Fibroblast of skin of left biceps (primary cell): ENCODE measurements at places on chromosomes 1 and 21.

- DNase-seq = no peak
Measured at GRCh38 chr1:64173336-64173940, 30.0 kb upstream of the UBE2U start.

DNA sequence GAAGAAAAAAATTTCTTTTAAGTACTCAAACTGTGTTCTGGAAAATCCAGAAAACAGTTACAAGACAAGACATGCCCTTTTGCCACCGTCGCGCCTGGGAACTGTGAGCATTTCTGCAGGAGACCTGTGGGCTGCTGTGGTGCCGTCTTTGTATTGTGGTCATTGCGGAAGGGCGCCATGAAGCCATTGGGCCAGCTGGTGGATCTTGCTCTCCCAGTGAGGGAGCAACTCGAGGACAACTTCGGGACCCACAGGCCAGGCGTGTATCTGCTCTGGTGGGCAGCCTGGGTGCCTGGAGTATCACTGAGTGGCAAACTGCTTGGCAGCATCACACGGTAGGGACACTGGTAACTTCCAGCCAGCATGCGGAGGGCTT, 3.8 kb upstream of the THEMIS2 start:
- DNase-seq = no peak

- no peak for DNase-seq
Measured at GRCh38 chr21:38511662-38512243, 13.5 kb upstream of the ERG start.

DNA sequence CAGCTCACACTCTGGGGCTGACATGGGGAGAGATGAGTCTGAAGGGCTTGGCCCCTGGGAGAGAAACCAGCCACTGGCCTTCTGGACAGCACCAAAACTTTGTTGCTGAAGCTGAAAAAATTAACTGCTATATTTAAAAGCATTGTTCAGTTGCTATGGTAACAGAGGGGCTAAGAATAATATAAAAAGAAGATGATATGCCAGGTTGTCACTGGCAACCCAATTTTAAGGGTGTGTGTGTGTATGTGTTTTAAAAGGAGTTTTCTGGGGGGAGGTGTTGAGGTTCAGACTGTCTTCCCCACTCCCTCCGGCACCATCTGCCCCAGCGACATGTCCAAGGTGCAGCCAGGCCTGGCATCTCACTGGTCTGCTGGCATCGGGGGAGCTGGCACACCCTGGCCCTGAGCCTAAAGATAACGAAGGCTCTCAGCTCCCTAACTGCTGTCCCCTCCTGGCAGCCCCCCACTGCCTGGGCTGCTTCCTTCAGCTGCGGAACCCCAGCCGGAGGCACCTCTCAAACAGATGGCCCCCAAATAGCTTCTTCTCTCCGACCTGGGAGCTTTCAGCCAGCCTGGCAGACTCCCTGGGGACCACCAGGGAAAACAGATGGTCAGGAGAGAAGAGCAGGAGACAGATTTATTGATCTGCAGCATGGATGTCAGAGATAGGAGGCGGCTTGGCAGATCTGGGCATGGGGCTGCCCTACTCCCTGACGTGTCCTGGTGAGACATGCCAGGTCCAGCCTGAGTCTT, 203.9 kb downstream of the HIVEP3 start:
- no peak for DNase-seq

DNA sequence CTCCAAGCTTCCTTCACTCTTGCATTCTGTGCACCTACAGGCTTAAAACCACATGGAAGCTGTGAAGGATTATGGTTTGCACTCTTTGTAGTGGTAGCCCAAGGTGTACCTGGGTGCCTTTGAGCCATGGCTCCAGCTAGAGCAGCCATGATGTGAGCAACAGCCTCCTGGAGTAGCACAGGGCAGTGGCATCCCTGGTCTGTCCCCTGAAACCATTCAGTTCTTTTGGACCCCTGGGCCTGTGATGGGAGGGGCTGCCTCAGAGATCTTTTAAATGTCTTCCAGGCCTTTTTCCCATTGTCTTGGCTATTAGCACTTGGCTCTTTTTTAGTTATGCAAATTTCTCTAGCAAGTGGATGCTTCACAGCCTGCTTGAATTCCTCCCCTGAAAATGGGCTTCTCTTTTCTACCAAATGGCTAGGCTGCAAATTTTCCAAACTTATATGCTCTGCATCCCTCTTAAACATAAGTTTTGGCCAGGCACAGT, 47.4 kb downstream of the CLCA4 start:
- no peak for DNase-seq

GRCh38 chr1:20696397-20697333, 21.1 kb downstream of the KIF17 start:
- peak; percentile 77 for DNase-seq

DNA sequence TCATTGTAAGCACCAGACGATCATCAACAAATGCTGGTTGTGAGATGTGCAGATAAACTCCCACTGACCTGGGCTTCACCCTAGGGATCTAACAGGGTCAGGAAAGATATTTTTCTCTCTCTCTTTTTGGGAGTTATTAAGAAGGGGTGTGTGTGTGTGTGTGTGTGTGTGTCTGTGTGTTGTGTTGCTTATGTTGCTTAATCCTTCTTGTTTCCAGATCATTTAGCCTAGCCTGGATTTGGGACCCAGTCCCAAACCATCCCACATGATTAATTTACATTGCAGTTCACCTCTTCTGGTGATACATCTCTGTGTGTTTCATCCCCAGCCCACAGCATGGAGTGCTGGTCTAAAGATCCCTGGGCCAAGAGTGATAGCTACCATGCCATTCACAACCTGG, 122.8 kb upstream of the IPO9 start:
- no peak for DNase-seq

DNA sequence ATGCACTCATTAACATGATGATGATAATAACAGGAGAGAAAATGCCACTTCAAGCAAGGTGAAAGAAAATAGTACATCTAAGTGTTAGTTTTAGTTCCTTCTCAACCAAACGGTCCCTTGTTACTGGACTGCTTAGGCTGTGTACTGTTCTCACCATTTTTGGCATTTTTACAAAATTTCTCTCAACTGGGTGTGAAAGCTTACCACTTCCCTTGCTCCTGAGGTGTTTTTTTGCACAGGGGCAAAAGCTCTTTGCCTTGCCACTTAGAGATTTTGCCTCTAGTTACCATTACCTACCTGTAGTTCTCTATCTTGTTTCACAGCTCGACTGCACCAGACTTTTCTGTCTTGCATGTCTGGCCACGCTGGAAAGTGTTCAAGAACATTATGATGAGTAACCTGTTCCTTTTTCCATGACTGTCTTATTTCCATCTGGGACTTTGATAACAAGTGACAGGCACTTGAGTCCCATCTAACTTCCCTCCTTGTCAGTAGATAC, 10.7 kb downstream of the NEK7 start:
- DNase-seq = no peak

GRCh38 chr21:34183331-34183928, 110.1 kb downstream of the MRPS6 start:
- no peak for DNase-seq

GRCh38 chr21:28375708-28376385, 616.8 kb downstream of the LTN1 start:
- no peak for DNase-seq

DNA sequence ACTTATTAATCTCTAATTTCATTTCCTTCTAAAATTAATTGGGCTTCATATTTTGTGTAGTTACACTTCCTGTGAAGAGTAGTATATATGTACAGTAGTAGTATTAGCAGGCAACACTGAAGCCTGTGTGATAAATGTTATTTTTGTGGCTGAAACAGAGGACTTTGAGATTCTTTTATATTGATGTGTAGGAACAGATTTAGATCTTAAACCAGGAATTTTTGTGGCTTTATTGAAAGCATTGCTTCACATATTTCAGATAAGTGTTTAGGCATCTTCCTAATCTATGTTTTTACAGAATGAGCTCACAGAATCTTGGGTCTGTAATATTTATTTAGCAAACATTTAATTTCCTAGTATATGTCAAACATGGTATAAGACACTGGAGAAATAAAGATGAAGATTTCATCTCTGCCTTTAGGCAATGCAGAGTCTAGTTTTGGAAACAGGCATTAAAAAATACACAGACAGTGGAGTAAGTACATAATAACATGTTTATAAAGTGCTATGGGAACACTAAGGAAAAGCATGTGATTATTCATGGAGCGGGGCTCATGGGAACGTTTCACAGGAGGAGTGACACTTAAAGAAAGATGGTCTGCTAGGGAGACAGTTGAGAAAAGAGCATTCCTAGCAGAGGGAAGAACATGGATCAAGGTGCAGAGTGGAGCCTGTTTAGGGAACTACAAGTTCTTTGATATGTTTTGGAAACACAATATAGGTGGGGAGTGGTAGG, 52.7 kb downstream of the MIGA1 start:
- peak; percentile 42 for DNase-seq

DNA sequence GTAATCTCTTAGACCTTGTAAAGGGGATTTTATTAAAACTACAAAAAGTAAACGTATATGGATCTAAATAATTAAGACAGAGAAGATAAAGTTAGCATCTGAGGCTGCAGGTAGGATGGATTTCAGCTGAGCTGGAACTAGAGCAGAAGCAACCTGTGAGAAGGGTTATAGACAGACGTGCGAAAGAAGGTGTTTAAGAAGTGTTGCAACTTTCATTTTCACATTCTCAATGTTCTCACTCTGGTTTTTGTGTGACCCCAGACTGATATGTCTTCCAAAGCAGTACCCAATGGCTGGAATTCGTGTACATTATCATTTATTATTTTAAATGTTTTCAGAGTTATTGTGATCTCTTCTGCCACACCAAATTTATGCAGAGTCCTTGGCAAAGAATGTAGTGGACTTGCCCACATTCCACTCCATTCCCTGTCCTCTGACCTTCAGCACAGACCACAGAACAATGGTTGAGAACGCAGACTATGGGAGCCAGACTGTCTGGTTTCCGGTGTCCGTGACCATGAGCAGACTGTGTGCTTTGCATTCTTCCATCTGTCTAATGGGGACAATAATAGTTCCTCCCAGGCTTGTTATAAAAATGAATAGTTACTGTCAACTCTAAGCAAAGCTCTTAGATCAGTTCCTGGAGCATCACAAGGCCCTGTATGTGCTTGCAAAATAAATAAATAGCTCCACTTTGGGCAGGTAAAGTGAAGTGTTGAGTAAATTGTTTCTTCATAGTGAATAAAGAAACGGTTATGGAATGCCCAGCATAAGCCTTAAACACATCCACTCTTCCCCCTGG, 140.6 kb upstream of the SAMSN1 start:
- DNase-seq = no peak

- no peak for DNase-seq
Measured at GRCh38 chr1:5742032-5742431, 250.2 kb downstream of the NPHP4 start.

- no peak for DNase-seq
Measured at GRCh38 chr1:98546319-98546718, 115.2 kb upstream of the SNX7 start.
